ENCODE measurements at places on chromosomes 13 and 19. TPM values are rescaled to one million over a fixed set of nuclear protein-coding genes. Genes with fewer than 3 reads are reported as not detected.

FGF21 gene
- not detected for total RNA-seq

PLK5 gene
- total RNA-seq = not detected

ZNF132 gene
- not detected for total RNA-seq

LRRC4B gene
- total RNA-seq = 1.1 TPM

OLFM2 gene
- 5.6 TPM for total RNA-seq

ZSWIM9 gene
- total RNA-seq = 0.86 TPM

FUT1 gene
- 0.16 TPM for total RNA-seq

RYR1 gene
- total RNA-seq = not detected

IGLON5 gene
- total RNA-seq = not detected

ELSPBP1 gene
- total RNA-seq = not detected

ZNF442 gene
- 4.8 TPM for total RNA-seq

RABAC1 gene
- total RNA-seq = 231 TPM

CLIP3 gene
- total RNA-seq = not detected

ODAD3 gene
- 0.22 TPM for total RNA-seq

TEX26 gene
- not detected for total RNA-seq

ARMC6 gene
- 267 TPM for total RNA-seq

CEACAM20 gene
- total RNA-seq = not detected

LILRA1 gene
- total RNA-seq = not detected

LHB gene
- not detected for total RNA-seq

KLK8 gene
- not detected for total RNA-seq

C5AR1 gene
- total RNA-seq = not detected

APC2 gene
- 0.59 TPM for total RNA-seq

PSPN gene
- 0.35 TPM for total RNA-seq

LILRA6 gene
- total RNA-seq = not detected

ARL11 gene
- not detected for total RNA-seq

HMG20B gene
- 42.5 TPM for total RNA-seq

FSTL3 gene
- total RNA-seq = 16.0 TPM

MEIOSIN gene
- total RNA-seq = not detected

GNA15 gene
- not detected for total RNA-seq

SIGLEC12 gene
- total RNA-seq = not detected

CCDC8 gene
- 15.9 TPM for total RNA-seq

C2CD4C gene
- total RNA-seq = not detected

NCR1 gene
- total RNA-seq = not detected

KIR2DL4 gene
- total RNA-seq = not detected

THAP8 gene
- 2.1 TPM for total RNA-seq

VAV1 gene
- 0.63 TPM for total RNA-seq
